ENCODE measurements at places on chromosomes 7 and 10.

DNA sequence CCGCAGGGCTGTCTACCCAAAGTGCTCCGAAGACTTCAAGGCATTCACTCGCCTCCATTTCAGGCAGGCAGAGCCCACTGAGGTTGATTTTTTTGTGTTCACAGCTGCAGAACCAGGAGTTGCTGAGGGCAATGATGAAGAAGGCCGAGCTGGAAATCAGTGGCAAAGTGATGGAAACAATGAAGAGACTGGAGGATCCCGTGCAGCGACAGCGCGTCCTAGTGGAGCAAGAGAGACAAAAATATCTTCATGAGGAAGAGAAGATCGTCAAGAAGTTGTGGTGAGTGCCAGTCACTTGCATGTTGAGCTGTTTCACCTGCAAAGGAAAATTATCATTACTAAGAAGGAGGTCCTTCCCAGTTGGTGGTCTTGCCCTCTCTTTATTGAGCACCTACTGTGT lies 210.5 kb downstream of the ARHGAP21 start:
- no peak for DNase-seq

GRCh38 chr7:26965724-26966123 lies 101.3 kb upstream of the SKAP2 start:
- DNase-seq: no peak

DNA sequence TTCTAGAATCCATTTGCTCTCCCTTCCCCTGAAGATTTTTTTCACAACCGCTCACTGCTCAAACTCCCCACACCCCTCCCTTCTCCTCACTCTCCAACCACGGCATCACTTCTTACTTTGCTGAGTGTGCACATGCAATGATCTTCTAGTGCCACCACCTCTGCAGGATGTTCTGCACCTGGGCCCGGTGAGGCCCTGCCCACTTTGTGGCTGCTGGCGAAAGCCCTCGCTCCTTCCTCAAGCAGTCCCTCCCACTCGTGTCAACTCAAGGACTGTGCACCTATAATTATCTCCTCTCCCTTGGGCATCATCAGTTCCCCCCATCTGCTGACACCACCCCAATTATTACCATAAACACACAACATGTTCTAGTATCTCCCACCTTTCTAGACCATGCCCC lies 91.0 kb upstream of the LANCL2 start:
- DNase-seq: no peak

DNA sequence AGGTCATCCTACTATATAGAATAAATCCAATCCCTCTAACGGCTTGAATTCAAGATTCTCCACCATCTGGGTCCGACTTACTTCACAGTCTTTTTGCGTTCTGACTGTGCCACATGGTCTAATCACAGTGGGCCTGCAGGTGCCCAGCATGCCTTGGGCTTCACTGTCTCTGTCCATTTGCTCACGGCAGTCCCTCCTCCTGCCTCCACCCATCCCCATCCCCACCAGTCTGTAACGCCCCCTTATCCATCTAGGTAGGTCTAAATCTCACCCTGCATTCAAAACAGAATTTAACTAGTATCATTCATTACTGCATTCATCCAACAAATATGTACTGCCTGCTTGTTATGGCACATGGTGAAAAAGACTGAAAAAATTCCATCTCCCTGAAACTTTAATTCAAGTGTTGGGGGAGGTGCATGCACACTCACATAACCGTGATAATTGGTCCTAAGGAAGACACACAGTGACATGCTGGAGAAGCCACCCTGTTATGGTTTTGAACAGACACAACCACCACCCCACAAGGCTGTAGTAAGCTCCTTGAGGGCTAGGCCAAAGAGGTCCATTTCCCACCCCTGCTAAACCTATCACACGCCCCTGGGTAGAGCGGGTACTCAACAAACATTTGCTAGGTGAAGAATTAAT lies 24.2 kb downstream of the SORBS1 start:
- DNase-seq: no peak

- DNase-seq: no peak
Measured at GRCh38 chr7:587767-588166, 68.1 kb upstream of the PDGFA start.

DNA sequence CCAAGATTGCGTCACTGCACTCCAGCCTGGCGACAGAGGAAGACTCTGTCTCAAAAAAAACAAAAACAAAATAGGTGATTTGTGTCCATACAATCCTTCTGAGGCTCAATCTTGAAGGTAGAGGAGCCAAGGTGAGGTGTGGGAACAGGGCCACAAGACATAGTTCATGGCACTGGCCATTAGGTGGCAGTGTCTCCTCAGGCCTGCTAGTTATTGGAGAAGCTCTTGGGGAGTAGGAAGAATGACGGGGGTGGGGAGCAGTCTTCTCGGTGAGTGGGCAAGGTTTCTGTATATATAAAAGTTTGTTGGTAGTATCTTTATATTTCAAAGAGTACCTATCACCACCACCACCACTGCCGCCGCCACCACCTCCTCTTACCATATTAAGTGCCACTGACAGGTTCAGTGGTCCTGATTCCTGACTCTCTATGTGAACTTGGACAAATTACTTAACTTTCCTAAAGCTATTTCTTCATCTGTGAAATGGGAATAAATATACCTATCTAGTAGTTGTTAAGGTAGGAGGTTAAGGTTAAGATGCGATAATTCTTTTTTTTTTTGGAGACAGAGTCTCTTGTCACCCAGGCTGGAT lies 24.0 kb downstream of the CCSER2 start:
- peak; percentile 47 for DNase-seq

DNA sequence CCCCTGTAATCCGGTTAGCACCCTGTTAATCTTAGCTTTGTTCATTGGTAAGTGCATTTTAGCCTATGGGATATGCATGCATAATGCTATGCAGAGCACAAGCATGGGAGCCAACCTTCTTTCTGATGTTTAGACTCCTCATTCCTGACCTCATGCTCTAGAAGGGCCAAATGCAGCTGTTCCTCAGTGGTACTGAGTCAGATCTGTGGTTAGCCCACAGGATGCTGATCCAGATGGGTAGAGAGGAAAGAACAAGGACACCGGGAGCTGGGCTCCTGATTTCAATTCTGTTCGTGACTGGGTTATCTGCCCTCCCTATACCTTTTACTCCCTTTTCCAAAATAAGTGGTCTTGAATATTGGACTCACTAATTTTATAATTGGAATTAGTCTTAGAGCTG lies 31.7 kb upstream of the C10orf90 start:
- DNase-seq: no peak

DNA sequence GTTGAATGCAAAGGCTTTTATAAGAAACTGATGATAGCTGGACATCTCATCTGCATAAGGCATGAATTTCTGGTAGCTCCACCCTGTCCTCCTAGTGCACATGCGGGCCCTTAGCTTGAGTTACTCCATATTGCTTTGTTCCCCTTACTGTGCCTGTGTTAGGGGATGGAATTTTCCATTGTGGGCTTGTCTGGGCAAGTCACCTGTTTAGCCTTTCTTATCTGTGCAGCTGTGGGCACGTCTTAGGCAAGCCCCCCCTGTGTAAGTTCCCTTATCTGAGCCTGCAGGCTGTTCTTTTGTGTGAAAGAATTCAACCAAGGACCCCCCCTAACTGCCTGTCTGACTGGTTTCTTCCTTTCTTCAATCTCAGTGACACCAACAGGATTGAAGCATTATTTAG lies 14.5 kb upstream of the CROT start:
- DNase-seq: no peak

DNA sequence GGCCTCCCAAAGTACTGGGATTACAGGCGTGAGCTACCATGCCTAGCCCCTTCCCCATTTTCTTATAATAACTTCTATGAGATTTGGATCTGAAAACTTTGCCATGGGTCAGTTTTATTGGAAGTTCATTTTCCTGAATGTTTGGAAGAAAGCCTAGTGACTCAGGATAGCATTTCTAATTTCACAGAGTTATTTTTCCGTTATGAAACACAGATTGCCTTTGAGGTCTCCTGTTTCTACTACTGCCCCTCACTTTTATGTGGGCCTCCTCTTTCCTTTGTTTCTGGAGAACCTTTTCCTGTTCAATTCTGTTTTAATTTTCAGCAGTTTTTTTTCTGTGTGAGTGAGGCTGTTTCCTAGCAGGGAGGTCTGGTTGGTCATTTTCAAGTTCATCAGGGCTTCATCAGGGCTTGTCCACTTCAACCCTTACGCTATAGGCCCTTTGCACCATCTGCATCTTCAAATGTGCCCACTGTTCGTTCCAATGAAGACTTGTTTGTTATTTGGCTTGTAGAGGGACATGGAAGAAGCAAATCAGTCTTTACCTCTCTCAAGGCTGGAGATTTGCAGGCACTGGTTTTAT lies 58.7 kb downstream of the BMPR1A start:
- DNase-seq: no peak

- DNase-seq: no peak
Measured at GRCh38 chr10:44742248-44742647, 168.9 kb upstream of the TMEM72 start.

GRCh38 chr7:4799508-4800268 lies 24.3 kb downstream of the AP5Z1 start:
- no peak for DNase-seq

GRCh38 chr7:99943641-99944496 lies 14.4 kb upstream of the GJC3 start:
- no peak for DNase-seq

DNA sequence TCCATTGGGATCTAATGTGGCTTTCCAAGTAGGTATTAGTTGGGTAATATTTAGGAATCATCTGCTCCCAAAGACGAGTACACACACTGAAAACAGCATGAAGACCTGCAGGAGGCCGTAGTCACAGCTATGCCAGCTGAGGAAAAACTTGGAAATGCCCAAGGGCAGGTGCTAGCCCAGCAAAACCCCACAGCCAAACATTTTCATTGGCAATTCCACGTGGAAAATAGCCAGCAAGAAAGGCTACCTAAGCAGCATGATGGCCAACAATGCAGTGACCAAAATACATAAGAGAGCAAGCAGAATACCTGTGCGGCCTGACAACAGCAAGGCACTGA lies 32.7 kb downstream of the DOCK4 start:
- no peak for DNase-seq

GRCh38 chr10:43123361-43124093 lies 14.7 kb upstream of the CSGALNACT2 start:
- no peak for DNase-seq

GRCh38 chr10:131690805-131691239 lies 210.0 kb upstream of the PPP2R2D start:
- no peak for DNase-seq

- no peak for DNase-seq
Measured at GRCh38 chr7:16300361-16300895, 120.9 kb downstream of the CRPPA start.

- DNase-seq: no peak
Measured at GRCh38 chr7:130891254-130892094, 157.5 kb upstream of the KLF14 start.

DNA sequence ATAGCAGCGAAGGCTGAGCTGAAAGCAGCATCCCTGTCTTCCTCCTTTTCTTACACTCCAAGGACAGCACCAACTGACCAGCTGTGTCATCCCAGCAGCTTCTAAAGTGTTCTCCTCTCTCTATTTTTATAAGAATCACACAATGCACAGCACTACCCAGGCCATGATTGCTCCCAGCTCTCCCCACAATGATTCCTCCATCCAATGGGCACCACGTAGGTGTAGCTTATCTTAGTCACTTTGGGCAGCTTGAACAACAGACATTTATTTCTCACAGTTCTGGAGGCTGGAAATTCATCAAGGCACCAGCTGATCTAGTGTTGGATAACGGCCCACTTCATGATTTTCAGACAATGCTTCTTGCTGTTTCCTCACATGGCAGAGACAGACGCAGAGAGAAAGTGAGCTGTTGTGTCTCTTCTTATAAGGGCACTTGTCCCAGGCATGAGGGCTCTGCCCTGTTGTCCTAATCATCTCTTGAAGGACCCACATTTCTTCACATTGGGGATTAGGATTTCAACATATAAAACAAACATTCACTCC lies 92.0 kb upstream of the CDC14C start:
- DNase-seq: no peak

DNA sequence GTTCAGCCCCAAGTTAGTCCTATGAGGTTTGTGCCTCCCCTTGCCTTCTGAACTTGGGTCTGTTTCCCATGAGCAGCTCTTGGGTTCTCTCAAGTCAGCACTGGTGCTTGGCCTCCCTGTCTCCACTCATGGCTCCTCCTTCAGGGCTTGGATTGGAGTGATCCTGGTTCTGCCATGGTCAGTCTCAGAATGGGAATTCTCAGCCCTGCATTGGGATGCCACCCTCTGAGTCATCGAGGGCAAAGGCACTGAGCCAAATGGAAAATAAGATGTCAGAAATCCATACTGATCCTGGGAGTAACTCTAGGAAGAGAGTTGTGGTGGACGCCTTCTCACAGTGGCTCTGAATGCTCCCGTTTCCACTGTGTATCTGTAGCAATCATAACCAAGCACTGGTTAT lies 233.4 kb upstream of the HABP2 start:
- no peak for DNase-seq

DNA sequence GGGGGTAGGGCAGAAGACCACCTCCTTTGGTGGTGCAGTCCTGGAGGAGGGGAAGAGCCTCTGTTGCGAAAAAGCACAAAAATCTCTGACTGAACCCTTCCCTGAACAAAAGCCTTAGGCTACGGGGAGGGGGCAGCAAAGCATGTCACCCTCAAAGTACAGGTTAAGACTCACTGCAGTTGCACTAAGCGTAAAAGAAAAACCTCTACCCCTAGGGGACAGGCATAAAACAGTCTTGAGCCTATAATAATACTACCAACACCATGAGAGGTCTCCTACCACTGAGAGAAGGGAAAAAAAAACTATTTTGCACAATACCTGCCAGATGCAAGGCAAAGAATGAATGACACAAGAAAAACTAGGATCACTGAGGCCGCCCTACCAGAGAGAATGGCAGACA lies 17.3 kb downstream of the TNPO3 start:
- DNase-seq: no peak

DNA sequence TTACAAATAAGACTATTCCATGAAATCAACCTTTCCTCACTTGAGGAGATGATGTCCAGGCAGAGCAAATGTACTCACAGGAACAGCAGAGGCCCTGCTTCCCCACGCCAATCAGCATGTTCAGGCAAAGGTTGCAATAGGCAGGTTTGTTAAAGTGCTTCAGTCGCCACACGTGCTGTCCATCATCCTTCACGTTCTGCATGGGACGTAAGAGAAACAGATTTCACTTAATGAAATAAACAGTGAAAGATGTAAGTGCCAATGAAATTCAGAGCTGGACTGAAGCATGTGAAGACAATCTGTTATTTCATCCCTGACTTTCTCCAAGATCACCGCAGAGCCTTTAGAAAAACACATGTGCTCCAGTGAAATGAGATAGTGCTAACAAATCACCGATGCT lies 217.4 kb downstream of the DGKB start:
- no peak for DNase-seq

- no peak for DNase-seq
Measured at GRCh38 chr7:36115448-36116321, 37.4 kb upstream of the EEPD1 start.

DNA sequence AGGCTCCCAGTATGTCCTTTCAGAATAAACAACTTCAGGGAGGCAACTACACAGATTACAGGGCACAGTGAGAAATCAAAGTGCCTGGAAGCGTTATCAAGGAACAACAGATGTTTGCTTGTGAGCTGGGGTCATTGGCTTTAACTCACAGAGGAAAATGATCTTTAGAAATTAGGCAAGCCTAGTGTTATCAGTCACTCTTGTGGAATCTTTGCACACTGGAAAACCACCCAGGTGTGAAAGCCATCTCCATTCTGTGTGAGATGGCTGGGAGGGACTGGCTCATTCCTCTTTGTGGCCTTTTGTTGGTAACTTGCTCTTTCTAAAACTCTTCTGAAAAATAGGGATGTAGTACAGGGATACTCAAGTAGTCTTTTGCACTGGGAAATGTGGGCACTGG lies 716.0 kb downstream of the XPNPEP1 start:
- DNase-seq: no peak

GRCh38 chr7:152574892-152575548 lies 100.9 kb downstream of the XRCC2 start:
- peak; percentile 16 for DNase-seq

GRCh38 chr7:133016604-133017003 lies 65.3 kb downstream of the CHCHD3 start:
- no peak for DNase-seq

Data from nephron progenitor cell (in vitro differentiated cells).